ENCODE measurements at places on chromosomes 13 and 19.
A peak's percentile ranks its signal among the peaks of the same experiment; 100 is the strongest.

- no peak for DNase-seq
These were observed 29.8 kb downstream of the DZIP1 start for GRCh38 chr13:95614641-95615245.

GRCh38 chr13:53142306-53142705, 113.7 kb downstream of the OLFM4 start:
- DNase-seq, result no peak

DNA sequence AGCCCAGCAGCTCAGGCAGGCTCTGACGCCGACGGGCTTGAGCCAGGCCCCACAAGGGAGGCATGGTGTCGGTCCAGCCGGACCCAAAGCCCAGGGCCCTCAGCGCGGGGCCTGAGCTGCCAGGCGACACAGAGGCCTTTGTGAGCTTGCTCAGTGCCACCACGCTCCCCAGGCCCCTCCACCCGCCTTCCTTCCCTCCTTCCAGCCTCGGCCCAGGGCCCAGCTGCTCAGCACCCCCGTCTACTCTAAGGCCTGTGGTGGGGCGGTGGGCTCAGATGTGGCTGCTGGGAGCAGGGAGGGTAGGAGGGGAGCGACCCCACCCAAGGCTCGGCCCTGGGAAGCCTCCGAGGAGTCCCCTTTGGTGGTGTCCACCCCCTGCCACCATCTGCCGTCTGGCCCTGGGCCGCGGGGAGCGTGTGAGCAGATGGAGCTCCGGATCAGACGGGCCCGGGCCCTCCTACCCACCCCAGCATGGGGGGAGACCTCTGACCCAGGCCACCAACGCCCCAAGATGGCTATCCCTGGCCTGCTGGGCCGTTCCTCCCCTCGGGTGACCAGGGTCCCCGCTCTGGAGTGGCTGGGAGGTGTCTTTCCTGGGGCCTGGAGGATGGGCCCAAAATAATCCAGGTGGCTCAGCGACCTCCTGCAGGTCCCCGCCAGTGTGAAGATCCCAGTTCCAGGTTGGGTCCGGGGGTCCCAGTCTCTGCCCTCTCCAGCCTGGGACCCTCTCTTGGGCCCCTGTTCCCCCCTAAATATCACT, 7.8 kb downstream of the ZBTB7A start:
- no peak for DNase-seq

GRCh38 chr13:46166947-46167610, 14.9 kb downstream of the LCP1 start:
- DNase-seq, result no peak

- no peak for DNase-seq
These were observed 20.3 kb downstream of the POP4 start for GRCh38 chr19:29626386-29626785.

DNA sequence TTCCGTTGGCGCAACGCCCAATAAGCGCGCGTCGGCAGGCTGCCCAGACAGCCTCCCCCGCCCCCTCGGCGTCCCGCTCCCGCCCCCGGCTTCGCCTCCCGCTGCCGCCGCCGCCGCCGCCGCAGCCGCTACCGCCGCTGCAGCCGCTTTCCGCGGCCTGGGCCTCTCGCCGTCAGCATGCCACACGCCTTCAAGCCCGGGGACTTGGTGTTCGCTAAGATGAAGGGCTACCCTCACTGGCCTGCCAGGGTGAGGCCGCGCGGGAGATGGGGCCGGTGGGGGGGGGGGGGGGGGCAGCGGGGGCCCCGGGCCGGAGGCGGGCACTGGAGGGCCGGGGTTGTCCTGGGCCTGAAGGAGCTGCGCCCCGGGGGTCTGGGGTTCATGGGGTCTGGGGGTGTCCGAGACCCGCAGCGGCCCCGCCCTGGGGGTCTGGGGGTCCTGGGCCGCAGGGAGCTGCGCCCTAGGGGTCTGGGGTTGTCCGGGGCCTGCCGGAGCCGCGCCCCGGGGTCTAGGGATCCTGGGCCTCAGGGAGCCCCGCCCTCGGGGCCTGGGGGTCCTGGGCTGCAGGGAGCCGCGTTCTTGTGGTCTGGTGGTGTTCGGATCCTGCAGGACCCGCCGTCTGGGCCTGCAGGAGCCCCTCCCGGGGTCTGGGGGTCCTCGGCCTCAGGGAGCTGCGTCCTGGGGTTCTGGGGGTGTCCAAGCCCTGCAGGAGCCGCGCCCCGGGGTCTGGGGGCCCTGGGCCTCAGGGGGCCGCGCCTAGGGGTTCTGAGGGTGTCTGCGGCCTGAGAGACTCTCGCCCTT, at the start of gene HDGFL2:
Gene HDGFL2, plus strand, starts transcription at position 124 of the 801 bp plus-strand sequence. Its CDS starts 54 bp downstream, at position 178.
- no peak for DNase-seq

DNA sequence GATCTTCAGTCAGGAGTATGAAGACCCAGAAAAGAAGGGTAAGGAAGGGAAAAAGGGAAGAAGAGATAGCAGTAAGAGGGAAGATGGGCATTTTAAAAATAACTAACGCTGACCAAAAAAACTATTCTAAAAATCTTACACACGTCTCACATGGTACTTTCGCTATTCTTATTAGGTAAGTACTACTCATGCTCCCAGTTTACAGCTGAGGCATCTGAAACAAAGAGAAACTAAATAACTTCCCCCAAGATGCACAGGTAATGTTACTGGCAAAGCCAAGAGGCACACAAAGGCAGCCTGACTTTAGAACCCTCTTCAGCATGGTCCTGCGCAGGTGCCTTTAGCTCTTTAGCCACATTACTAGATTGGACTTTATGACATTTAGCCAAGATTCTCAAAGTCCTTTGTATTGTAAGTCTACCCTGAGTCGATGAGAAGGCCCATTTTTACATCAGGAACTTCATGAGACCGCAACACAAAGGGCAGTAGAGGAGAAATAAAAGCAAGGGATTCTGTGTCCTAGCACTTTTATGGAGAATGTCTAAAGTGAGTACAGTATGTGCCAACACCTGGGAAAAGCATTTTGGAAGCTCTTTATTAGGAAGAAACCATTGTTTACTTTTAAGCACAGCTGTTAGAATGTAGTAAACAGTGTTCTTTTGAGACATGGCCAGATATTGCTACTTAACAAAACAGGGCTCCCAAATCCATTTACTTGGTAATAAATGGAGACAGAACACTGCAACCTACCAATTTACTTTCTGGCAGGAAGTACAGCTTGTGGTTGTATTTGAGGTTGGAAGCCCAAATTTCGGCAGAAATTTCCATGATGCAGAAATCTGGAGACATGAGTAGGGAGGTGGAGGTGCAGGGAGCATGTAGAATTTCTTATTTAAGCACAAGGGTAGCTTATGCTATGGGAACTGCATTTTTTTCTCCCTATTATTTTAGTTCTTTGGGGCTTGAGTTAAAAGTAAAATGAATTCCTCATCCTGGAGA, 250.7 kb downstream of the KCTD12 start:
- DNase-seq, result no peak

GRCh38 chr19:54882758-54883157, 8.7 kb downstream of the FCAR start:
- DNase-seq, result no peak

DNA sequence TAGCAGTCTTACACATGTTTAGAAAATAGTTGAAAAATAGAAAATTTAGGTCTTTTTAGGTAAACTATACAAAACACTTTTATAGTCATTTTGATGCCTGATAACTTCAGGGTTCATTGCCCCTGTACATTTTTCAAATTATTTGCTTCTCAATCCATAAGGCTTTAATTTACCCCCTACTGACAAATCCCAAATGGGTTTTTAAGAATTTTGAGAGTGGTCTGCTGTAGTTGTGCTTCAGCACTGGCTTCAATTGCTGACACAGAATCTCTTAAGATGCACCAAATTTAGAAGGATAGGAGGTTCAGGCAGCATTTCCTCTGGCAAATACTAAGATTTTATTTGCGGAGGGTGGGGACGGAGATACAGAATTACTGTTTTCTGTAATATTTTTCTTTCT, 89.4 kb downstream of the PCCA start:
- no peak for DNase-seq

- no peak for DNase-seq
These were observed 10.4 kb downstream of the MIDN start for GRCh38 chr19:1258707-1259205.

- DNase-seq, result no peak
These were observed 17.4 kb upstream of the ZNF543 start for GRCh38 chr19:57302727-57303401.

DNA sequence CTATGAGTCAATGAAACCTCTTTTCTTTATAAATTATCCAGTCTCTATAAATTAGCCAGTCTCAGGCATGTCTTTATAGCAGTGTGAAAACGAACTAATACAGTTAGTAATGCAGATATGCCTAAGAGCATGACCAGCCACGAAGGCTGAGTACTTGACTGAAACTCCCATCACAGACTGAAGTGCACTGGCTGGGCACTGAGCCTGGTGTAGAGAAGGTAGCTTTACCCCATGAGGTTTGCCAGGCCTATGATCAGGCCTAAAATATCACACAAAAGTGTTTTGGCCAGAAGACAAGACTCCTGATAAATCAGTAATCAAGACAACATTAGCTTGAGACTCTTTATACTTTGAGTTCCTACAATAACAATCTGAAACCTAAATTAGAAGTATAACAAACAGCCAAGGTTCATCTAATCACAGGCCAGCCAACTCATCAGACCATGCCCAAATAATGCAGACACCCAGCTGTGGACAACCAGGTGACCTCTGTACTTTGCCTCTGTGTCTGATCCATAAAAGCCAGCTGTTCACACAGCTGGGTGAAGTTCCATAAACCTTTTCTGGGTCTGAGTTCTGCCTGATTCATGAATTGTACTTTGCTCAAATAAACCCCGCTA, 771.8 kb upstream of the SLITRK1 start:
- DNase-seq, result no peak

GRCh38 chr13:77800219-77800618, 102.7 kb downstream of the SLAIN1 start:
- DNase-seq, result no peak

DNA sequence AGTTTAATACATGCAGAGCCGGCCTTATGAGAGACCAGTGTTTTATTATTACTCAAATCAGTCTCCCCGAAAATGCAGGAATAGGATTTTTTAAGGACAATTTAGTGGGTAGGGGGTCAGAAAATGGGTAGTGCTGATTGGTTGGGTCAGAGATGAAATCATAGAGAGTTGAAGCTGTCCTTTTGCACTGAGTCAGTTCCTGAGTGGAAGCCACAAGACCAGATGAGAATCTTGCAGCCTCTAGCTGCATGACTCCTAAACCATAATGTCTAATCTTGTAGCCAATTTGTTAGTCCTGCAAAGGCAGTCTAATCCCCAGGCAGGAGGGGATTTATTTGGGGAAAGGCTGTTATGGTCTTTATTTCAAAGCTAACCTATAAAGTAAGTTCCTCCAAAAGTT, 1163.9 kb downstream of the DIAPH3 start:
- no peak for DNase-seq

- DNase-seq, result no peak
These were observed 1395.2 kb downstream of the PCDH9 start for GRCh38 chr13:65834897-65835296.

- no peak for DNase-seq
These were observed 904.2 kb upstream of the MIR17HG start for GRCh38 chr13:90443268-90443667.

DNA sequence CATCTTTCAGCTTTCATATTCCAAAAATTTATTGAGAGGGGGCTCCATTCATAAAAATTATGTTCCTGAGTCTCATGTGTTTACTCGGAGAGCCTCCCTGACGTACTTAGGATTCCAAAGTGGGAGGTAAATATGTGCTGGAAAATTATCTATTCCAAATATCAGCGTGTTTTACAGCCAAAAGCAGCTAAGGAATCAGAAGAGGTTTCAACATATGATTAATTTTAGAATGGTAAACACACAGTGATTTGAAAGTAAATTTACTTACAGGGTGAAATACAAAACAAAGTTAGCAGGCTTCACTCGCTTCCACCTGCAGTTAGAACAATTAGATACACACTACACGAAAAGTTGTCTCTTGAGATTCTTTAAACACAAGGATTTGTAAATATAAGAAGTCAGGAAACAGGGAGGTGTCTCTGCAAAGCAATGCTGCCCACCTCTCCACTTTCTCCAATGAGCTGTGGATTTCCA, 313.8 kb upstream of the NBEA start:
- no peak for DNase-seq

DNA sequence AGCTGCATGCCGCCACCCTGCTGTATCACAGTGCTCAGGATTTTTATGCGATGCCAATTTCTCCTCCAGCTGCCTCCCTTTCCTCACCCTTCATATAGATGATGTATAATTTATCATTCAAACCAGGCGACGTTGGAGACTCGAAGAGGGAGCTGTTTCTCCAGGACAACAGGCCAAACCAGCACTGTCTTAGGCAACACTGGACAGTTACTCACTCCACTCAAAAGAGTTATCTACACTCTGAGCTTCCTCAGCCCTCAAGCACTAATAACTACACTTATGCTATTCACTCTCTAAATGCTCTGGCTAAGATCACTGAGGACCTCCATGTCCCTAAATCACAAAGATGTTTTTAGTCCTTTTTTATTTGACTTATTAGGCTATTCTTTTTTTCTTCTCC, 87.3 kb upstream of the RFC3 start:
- no peak for DNase-seq

DNA sequence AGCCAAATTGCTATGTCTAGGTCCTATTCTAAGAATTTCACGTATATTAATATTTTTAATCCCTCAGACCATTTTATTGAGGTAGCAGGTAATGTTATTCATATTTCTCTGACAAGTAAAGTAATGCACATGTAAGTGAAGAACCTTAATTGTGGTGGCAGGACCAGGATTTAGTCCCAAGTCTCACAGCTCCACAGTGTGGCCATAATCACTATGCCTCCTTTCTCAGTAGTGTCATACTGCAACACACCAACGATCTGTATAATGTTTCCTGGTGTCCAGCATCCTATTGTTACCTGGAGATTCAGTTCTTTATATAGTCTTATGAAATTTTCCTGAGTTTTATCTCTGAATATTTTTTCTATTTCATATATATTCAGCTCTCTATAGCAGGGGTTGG, 340.3 kb downstream of the OLFM4 start:
- no peak for DNase-seq

- no peak for DNase-seq
These were observed 1.2 kb downstream of the SPART start for GRCh38 chr13:36344886-36345437.

- no peak for DNase-seq
These were observed 470 bp downstream of the ZNF835 start for GRCh38 chr19:56670961-56671612.

- DNase-seq, result peak; percentile 52
These were observed 367.3 kb downstream of the DCT start for GRCh38 chr13:94112227-94112626.

DNA sequence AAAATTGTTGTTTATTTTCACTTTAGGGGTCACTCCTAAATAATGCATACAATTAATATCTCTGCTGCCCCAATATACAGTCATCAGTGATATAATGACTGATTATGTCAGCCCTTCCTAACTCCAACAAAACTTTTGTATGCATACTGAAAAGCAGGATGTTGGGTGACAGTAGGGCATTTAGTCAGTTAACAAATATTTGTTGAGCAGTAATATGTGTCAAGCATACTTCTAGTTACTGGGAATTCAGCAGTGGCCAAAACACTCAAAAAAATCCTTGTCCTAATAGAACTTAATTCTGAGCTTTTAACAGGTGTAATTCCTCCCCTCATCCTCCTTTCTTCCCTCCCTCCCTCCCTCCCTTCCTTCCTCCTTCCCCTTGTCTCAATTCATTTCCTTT, 560.7 kb upstream of the KLHL1 start:
- no peak for DNase-seq

- no peak for DNase-seq
These were observed 223.8 kb upstream of the TMTC4 start for GRCh38 chr13:100898431-100898830.
